NCI-H1048 (cell line): ENCODE measurements at places on chromosomes 2 and 18.

DNA sequence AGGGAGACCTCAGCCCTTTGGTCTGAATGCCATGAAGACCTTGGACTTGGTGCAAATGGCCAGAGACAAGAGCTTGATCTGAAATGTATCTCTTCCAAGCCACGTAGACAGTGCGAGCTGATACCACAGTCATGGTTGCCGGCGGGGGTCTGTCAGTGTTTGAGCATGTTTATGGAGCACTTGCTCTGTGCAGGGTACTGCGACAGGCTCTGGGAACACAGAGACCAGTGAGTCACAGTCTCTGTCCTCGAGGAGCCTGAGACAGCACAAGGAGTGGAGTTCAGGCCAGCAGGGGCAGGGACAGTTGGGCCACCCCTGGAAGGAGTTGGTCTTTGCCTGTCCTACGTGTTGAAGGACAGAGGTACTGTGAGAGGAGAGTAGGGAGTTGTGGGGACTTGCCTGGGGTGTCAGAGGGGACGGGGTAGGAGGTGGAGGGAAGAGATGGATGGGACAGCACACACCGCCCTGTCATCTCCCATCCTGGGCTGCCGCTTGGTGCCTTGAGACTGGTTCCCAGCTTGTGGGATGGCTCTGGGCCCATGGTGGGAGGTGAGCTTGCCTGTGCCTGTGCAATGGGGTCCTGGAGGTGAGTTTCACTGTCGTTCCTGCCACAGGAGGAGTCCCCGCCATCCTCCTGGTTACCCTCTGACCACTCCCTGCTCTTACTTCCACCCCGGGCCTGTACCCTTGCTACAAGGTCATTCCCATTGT lies 39.5 kb downstream of the ATP6V1C2 start:
- DNase-seq = no peak

- no peak for DNase-seq
These were observed 65.8 kb upstream of the ATL2 start for GRCh38 chr2:38442643-38443541.

- no peak for DNase-seq
These were observed 347.6 kb downstream of the CTNNA2 start for GRCh38 chr2:79860228-79861058.

GRCh38 chr2:132891498-132891897 lies 221.5 kb upstream of the LYPD1 start:
- no peak for DNase-seq

GRCh38 chr18:13932285-13933025 lies 17.1 kb upstream of the MC2R start:
- no peak for DNase-seq

DNA sequence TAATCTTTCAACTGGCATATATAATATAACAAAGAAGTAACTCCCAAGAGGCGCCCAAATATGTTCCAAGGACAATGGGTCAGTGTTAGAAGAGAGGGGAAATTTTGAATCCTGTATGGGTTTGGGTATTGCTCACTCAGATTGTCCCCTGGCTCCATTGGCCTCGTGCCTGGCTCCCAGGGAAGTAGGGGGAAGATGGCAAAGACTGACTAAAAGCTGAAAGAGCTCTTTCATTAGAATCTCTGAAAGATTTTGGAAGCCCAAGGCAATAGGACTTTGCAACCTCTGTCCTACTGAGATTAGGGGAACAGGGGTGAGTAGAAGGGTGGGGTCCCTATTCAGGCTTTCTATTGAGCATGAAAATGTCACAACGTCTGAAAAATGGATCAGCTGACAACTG lies 1272.8 kb upstream of the ZEB2 start:
- DNase-seq = no peak

DNA sequence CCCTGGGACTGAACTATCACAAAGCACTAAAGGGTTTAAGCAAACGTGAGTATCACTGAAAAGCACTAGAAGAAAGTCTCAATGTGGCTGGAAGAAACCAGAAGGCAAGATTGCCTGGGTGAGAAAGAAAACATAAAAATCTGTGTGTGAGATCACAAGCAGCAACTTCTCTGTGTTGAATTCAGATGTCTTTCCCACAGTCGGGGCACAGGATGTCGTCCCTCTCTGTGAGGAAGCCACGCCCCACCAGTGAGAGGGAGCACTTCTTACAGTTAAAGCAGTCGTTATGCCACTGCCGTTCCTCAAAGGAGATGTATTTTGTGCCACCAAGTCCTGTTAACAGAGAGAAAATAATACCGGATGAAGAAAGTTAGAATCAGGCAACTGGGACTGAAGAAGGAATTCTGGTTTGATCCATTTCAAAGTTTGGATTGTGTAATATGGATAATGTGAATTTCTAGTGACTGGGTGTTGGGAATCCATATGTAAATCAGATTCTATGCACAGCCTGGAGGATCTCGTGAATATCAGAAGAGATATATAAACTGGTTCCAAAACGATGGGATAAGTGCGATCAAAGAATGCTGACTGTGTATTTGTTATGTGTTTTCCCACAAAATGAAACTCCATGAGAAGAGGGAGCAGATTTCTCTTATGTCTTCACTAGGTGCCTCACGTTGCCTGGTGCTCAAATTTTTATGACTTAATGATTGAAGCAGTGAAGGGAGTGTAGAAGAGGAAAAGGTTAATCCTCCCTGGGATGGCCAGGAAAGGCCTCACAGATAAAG lies 24.0 kb downstream of the C2orf49 start:
- no peak for DNase-seq

- no peak for DNase-seq
These were observed 49.3 kb downstream of the TRAF3IP1 start for GRCh38 chr2:238369591-238370040.

DNA sequence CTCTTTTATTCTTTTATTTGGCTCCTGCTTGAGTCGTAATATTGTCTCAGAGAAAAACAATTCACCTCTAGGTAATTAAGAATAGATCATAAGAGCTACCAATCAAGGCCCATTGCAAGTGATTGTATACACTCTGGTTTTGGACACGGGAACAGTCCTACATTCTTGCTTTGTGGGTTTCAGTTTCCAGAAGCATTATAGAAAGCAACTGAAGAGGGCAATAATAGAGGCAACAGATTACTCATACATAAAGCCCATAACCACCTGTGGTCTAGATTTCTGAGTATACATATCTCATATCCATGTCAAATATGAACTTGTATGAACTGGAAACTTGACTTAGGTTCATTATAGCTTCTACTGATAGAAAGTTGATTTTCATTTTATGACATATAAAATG lies 65.4 kb downstream of the DIS3L2 start:
- DNase-seq = no peak

DNA sequence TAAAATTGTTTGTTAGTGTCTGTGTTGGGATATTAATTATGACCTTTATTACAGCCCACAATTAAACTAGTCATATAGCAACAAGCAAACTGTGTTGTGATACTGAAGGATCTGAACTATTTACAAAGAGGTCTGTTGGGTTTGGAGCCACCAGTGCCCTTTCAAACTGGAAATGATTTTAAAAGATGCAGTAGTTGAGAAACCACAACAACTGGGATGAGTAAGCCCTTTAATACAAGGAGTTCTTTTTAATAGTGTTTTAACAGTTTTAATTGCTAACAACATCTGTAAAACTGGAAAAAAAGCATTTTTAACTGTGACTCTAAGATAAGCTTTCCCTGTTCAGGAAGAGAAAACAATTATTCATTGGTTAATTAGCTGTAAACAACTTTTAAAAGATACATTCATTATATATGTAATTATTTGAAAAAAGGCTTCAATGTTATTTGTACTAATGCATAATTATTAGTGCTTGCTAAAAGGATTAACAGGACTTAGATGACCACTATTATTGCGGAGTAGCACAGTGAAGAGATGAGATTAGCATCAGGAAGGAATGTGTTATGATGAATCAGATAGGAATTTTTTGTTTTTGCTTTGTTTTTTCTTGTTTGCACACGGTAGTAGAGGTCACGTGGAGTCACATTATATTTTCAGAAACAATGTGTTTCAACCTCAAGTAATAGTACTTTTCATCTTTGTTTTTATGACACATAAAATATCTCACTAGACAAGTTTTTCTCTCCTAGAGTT lies 392.7 kb upstream of the FANCL start:
- DNase-seq = no peak

GRCh38 chr2:239329284-239329971 lies 71.4 kb downstream of the HDAC4 start:
- DNase-seq = no peak

GRCh38 chr2:29918941-29919340 lies 2.4 kb downstream of the ALK start:
- no peak for DNase-seq

GRCh38 chr18:4888251-4889040 lies 308.6 kb downstream of the AKAIN1 start:
- DNase-seq = no peak

DNA sequence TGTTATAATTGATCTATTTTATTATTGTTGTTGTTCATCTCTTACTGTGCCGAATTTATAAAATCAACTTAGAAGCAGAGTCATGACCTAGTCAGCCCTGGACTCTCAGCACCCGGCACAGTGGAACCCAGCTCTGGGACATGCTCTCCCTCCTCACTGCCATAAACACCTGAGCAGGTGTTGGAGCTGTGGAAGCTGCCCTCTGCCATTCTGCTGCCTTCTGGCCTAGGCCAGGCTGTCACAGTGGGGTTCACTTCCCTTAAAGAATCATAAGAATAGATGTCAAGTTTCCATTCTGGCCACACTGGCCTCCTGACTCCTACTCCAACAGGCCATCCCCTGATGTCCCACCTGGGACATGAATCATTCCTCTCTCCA lies 192.2 kb downstream of the ZFP36L2 start:
- DNase-seq = no peak
